Fibroblast of skin of left quadriceps (primary cell): ENCODE measurements at places on chromosomes 2 and 18.

DNA sequence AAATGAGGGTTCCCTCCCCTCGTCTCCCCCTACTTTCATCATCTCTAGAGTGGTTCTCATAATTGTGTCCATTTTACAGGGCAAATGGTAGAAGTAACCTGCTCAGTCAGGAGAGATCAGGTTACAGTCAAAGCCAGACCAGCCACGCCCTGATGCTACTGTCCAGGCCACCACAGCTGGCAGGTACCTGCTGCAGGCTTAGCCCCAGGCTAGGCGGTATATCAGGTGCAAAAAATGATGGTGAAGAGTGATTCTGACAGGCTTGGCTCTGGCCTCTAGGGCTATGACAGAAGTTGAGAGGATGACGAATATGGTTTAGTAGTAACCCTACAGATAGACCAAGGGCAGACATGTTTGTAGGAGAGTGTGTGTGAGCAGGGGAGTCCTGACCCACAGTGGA is 67.1 kb downstream of the HAUS1 start:
- DNase-seq: no peak

DNA sequence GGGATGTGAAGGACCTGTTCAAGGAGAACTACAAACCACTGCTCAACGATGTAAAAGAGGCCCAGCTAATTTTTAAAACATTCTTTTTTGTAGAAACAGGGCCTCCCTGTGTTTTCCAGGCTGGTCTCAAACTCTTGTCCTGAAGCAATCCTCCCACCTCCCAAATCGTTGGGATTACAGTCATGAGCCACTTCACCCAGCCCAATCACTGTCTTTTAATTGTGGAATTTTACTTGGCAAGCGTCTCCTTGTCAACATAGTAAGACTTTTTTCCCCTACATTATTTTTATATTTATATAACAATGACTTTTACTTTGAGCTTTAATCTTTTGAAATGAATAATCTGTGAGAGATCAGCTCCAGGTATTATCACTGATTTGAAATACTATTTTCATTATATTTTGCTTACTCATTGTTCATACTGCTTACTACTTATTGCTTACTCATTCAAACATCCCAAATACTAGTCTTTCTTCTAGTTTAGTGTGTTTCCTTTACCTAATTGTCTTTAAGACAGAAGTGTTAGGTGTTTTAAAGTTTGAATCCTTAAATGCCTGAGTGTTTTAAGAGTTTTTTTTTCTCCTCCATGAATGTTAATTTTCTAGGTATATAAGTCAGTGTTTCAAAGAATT is 48.9 kb downstream of the PTPN4 start:
- DNase-seq: no peak

- DNase-seq: no peak
These were observed 15.3 kb upstream of the PRLH start for GRCh38 chr2:237551071-237551574.

DNA sequence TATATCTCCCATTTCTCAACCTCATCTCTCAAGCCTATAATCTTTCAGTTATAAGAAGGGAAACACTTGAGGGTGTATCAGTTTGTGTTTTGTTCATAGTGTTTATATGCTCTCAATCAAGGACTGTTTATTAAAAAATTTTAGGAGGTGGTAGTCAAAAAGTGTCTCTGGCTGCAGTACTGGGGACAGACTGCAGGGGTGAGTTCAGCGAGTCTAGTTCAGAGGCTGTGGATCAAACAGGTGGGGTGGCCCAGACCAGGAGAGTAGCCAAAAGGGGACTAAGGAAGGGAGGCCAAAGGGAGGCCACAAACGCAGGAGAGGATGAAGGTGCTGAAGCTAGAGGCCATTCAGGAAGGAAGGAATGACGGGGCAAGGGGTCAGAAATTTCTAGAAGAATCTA is 136.3 kb downstream of the MSH2 start:
- DNase-seq: no peak

GRCh38 chr2:195410074-195410671 is 246.9 kb upstream of the SLC39A10 start:
- no peak for DNase-seq

DNA sequence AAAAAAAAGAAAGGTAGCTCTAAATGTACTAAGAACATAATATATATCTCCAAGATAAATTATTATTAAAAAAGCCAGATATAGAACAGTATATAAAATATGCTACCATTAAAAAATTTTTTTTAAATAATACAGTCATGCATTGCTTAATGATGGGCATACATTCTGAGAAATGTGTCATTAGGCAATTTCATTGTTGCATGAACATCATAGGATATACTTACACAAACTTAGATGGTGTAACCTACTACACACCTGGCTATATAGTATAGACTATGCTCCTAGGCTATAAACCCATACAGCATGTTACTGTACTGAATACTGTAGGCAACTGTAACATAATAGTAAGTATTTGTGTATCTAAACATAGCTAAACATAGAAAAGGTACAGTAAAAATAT is 18.3 kb upstream of the LAPTM4A start:
- DNase-seq: no peak

GRCh38 chr2:219398721-219399363 is 11.1 kb upstream of the DNPEP start:
- no peak for DNase-seq

GRCh38 chr2:143503280-143503679 is 374.1 kb downstream of the ARHGAP15 start:
- DNase-seq: no peak

DNA sequence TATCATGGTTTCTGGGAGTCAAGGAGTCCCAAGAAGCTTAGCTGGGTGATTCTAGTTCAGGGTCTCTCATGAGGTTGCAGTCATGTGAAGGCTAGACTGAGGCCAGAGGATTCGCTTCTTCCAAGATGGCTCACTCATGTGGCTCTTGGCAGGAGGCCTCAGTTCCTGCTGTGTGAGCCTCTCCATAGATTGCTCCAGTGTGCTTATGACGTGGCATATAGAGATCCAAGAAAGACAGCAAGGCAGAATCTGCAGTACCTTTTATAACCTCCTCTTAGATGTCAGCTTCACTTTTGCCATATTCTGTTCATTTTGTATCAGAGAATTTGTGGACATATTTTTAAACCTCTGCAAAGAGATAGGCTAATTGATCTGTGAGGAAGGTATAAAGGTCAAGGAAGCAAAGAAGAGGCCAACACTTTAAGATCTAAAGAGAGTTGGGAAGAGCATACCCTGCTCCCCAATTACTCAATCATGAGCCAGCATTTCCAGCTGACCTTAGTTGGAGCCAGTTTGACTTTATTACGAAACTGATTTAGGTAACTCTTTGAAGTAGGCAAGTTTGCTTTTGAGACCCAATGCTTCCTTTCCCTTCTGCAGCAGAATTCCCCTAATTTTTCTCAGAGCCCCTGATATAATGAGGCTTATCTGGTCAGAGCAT is 134.7 kb downstream of the EML6 start:
- no peak for DNase-seq

DNA sequence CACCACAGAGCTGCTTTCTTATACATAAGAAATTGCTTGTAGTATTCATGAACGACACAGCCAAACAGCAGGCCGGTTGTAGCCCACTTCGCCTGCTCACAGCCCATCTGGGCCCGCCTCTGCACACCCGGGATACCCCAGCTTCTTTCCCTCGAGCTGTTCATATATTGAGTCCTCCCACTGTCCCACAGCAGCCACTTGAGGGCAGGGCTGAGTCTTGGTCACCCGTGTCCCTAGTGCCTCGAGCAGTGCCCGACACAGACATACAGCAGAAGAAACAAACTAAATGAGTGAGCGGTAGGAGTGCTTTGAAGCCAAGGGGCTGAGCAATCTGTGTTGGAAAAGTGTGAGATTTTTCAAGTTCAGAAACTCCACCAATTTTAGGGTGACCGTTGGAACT is 251.4 kb downstream of the KLHL29 start:
- no peak for DNase-seq

GRCh38 chr18:31497404-31497835 is 557 bp upstream of the DSG2 start:
- no peak for DNase-seq

- DNase-seq: no peak
These were observed 596.1 kb upstream of the ZEB2 start for GRCh38 chr2:145116056-145116455.

- DNase-seq: no peak
These were observed 187.7 kb downstream of the SMAD7 start for GRCh38 chr18:48762836-48763718.

DNA sequence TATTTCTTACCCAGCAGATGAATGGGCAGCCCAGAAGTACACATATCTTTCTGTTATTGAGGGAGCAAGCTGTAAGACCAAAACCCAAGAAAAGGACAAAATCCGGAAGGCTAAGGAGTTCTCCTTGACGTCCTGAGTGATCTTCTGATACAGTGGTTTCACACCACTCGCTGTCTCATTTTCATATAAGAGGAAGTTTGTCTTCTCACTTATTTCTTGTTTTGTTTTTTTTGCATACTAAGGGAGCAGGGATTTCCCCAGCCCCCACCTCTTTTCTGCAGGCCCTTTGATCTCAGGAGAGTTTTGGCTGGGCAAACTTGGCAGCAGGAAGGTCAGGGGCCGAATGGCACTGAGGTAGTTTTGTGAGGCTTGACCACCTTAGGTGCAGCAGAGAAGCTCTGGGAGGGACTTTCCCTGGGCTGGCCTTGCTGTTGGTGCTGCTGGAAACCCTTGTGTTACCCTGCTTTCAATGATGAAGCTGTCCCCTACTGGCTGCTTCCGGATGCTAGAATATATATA is 13.3 kb downstream of the CHRNA1 start:
- DNase-seq: no peak

DNA sequence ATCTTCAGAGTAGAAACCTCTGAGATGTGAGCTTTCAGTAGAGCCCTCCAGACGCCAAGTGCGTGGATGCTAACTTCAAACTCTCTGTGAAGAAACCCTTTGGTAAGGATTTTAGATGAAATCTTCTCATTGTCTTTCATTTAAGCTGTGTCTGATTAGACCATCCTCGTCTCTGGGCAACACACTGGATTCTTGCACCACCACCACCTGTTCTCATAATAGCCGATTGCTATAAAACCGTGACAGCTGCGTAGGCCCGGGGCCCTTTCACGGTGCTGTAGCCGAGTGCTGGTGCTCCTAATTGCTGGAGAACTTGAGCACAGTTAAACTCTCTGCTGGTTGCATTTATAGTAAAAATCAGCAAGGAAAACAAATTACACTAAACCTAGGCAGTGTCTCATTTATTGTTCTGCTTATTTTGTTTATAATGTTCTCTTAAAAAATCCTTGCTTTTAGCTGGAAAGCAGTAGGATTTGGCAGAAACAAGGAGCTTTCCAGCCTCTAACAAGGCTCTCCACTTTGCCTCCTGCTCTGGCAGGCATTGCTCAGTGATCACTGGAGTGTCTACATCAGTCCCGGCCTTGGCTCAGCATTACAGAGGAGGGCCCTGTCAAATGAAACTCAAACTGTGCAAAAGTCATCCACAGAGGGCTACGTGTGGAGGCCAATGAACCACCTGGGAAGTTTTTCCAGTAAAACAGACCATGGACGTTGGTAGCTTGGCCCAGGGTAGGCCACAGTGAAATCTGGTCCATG is 40.9 kb upstream of the MBP start:
- no peak for DNase-seq

- DNase-seq: no peak
These were observed 12.4 kb upstream of the SPATA3 start for GRCh38 chr2:230983566-230983965.

DNA sequence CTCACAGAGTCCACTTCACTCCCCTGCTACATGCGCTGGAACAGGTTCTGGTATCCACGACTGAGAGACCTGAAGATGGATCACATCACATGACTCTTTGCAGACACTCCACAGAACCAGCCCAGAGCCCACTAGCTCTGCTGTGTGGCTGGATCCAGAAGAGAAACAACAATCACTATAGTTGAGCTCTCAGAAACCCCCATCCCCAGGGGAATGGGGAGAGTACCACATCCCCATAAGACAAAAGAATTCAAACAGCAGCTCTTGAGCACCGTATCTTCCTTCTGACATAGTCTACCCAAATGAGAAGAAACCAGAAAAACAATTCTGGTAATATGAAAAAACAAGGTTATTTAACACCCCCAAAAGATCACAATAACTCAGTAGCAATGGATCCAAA is 76.4 kb downstream of the ZSWIM2 start:
- DNase-seq: no peak
